ENCODE measurements at places on chromosomes 12 and 14.

DNA sequence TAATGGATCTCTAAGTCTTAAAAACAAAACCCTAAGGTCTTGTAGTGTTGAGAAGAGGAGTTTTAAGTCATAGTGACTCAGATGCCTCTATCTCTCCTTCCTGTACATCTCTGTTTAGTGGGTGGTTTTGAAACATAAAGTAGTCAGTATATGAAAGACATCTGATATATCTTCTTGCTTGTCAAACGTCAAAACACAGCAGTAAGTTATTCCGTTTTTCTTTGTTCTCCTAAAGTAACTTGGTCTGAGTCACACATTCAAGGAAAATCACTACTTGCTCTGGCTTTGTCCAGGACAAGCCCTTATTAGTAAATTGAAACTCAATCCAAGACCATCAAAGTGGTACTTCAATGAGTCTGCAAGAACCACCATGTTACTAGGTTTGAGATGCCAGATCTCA lies 1172.5 kb downstream of the BCL11B start:
- no peak for DNase-seq

- no peak for DNase-seq
Observed at GRCh38 chr12:109888179-109889020, 8.1 kb upstream of the GLTP start.

DNA sequence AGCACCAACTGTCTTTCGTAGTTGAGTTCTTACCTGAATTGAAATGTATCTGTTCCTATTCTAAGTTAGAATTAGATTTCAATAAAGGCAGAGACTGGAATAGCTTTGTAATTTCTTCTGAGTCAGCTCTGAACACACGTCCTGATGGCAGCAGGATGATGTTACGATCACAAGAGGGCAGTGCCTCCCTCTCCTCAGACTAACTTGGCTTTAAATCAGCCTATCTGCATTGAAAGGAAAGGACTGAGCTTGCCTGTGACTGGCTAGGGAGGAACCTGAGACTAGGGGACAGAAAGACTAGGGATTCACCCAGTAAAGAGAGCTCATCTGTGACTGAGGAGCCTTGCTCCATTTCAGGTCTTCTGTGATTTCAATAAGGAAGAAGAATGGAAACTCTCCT lies 323.7 kb upstream of the OR4E1 start:
- no peak for DNase-seq

DNA sequence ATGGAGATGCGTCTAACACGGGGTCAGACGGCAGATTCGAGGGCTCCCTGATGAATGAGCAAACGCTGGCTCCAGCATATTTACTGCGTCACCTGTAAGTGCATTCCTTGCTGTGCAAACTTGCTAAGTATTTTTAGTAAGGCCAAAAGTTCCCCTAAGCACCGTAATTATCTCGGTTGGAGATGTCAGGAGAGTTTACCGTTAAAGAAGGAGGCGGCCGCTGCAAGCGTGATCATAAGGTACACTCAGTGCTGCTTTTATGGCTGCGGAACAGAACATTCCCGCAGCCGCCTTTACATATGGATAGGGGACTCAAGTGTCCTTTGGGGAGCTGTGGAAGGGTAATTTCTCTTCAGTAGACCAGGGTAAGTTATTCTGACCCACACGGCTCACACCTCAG lies 175.6 kb downstream of the GLT1D1 start:
- peak; percentile 51 for DNase-seq

GRCh38 chr14:81938341-81938740 lies 404.7 kb upstream of the SEL1L start:
- no peak for DNase-seq

- DNase-seq = no peak
Observed at GRCh38 chr12:71892059-71892458, 46.6 kb upstream of the TPH2 start.

- DNase-seq = peak; percentile 33
Observed at GRCh38 chr12:4273652-4274395, at the start of gene CCND2. TSS of gene CCND2 (plus strand) at chr12:4273762. CDS start at chr12:4274041, 279 bp downstream.

- DNase-seq = no peak
Observed at GRCh38 chr12:47889040-47889439, 15.8 kb downstream of the VDR start.

- DNase-seq = no peak
Observed at GRCh38 chr14:101843665-101844064, 82.2 kb downstream of the PPP2R5C start.

DNA sequence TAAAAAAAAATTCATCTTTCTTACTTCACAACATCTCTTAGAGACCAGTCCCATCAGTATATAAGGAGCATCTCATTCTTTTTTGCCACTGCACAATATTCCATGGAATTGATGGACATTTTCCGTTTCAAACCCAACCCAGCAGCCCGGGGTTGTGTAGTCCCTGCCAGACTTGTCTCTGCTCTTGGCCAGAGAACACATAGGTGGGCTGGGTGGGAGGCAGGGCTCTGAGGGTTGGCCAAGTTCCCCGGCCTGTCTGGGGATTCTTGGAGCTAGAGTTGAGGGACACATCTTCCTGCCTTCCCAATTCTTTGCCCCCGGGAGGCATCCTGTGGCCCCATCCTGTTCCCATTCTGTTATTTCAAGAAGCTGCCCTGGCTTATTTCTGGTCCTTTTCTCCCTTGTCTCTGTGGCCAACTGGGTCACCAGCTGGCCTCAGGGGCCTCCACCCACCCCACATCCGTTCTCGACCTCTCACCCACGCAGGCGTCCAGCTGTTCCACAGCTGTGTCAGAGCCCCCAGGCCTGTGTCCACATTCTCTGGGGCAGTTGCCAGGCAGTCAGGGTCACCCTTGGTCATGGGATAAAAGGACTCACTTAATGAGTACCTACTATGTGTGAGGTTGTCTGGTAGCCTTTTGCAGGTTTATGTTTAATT lies 52.0 kb upstream of the CCDC63 start:
- DNase-seq = no peak

- DNase-seq = no peak
Observed at GRCh38 chr14:41597647-41598046, 9.0 kb upstream of the LRFN5 start.

DNA sequence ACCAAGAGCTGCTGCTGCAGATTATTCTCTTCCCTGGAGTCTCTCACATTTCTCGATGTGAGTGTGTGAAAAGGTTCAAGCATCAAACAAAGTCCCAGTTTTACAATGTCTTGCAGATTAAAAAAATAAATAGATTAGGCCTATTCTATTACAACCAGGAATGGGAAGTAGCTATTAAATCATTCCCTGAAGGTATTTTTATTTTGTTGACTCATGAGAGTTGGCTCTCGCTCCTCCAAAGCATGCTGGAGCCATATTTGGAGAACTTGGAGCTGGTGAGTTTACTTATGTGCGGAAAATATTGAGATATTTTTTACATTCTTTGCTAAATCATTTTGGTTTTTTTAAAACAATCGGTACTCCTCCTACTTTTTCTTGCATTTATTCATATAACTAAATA lies 572.3 kb downstream of the ETNK1 start:
- DNase-seq = no peak

GRCh38 chr14:96214793-96215192 lies 10.2 kb downstream of the BDKRB2 start:
- DNase-seq = no peak

- no peak for DNase-seq
Observed at GRCh38 chr12:44260581-44260980, 424.7 kb downstream of the TMEM117 start.

- no peak for DNase-seq
Observed at GRCh38 chr14:36820901-36821300, 159.2 kb downstream of the PAX9 start.

- DNase-seq = no peak
Observed at GRCh38 chr12:106903241-106903945, 52.3 kb upstream of the TMEM263 start.

DNA sequence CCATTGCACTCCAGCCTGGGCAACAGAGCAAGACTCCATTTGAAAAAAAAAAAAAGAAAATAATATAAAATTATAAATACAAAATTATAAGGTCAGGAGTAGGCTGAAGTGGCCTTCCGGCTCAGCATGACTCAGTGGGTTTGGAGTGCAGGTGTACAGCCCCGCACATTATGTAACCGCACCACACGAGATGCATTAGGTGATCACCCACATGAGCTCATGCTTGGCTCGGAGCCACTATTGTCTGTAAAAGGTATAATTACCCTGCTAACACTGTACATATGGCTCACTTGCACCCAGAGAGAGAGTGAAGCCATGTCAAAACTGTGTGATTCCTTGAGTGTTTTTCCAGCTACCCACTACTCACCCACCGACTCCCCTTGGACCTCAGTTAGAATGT lies 557.0 kb downstream of the SLC6A15 start:
- DNase-seq = peak; percentile 12

GRCh38 chr12:58745348-58746125 lies 174.8 kb downstream of the LRIG3 start:
- no peak for DNase-seq

DNA sequence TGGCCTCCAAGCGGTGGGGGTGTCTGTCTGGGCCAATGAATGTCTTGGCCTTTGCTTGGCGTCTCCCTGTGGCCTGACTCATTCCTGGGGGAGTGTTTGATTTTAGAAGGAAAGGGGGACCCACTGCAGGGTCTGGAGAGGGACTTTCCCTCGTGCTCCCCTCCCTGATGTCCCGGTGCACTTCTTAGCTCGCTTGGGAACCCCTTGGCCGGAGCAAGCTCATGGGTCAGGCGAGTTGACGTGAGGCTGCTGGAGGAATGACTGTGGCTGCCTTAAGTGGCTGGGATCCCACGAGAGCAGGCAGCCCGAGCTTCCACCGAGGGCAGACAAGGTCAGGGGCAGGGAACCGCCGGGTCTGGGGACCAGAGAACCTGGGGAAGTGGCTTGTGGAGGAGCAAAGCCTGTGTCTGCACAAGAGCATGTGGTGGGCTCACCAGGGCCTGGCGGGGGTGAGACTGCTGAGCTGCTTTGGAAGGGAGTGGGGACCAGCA lies 218.4 kb upstream of the C14orf180 start:
- no peak for DNase-seq

- no peak for DNase-seq
Observed at GRCh38 chr14:102086709-102086971, 204 bp downstream of the HSP90AA1 start.

- no peak for DNase-seq
Observed at GRCh38 chr12:57161491-57161890, 14.1 kb upstream of the LRP1-AS start.

- DNase-seq = no peak
Observed at GRCh38 chr14:57747036-57747435, 118.9 kb downstream of the SLC35F4 start.

DNA sequence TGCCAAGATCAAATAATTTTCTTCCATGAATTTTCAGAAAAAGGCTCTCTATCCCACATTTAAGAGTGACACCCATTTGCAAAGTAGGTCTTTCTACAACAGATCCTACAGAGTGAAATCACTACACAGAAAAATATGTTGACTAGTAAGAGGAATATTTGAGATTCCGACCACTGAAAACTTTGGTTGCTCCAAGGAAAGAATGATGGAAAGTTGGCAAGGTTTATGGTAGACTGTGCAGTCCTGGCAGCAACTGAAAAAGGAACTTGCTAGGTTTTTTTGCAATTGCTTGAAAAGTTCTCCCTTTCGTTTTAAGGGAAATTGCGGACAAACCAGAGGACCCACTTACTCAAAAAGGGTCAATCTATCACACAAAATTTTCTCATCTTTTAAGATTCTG lies 83.1 kb upstream of the TSPAN8 start:
- DNase-seq = no peak

GRCh38 chr14:97380539-97380941 lies 583.4 kb downstream of the VRK1 start:
- DNase-seq = no peak

DNA sequence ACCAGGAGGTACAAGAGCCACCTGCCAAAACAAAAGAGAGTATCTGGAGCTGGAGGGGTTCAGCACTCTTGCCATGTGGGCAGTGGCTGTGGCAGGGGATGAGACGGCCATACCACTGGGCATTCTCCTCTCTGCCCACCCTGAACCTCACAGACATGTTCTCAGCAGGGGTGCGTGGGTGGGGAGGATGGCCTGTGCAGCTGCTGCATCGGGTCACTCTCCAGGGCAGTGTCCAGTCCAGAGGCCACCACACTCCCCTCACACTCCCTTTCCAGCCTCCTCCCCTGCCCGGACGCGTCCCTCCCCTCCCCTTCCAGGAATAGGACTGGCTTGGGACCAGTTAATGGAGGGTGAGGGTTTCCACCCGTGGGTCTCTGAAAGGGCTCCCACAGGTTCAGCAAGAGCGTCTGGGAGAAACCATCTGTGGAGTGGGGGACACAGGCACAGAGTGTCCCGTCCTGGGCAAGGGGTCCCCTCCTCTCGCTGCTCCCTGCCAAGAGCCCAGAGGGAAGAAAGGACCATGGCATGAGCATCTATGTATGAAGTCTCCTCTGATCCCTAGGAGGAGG lies 501 bp downstream of the C1R start:
- DNase-seq = no peak

DNA sequence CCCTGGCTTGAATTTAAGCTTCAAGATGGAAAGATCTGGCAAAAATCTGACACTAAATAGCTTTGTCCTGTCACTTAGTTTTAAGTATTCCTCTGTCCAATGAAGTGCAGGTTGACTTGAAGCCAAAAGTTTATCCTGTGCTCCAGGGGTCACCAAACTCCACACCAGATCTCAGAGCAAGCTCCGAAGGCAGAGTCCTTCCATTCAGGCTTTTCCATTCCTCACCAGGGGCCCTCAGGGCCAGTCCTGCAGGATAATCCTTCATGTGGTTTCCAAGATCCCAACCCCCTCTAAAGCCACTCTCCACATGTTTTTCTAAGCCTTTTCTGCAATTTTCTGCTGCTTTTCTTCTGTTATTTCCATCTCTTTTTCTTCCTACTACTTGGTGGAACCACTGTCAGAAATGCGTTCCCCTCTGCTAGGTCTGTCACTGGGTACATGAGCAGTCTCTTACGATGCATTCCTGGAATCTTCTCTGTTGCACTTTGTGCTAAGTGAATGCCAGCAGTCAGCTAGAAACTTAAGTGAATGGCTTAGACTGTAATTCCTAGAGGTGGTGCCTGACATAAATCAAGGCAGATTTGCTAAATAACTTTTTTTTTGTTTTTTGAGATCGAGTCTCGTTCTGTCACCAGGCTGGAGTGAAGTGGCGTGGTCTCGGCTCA lies 251.4 kb downstream of the MSRB3 start:
- no peak for DNase-seq

DNA sequence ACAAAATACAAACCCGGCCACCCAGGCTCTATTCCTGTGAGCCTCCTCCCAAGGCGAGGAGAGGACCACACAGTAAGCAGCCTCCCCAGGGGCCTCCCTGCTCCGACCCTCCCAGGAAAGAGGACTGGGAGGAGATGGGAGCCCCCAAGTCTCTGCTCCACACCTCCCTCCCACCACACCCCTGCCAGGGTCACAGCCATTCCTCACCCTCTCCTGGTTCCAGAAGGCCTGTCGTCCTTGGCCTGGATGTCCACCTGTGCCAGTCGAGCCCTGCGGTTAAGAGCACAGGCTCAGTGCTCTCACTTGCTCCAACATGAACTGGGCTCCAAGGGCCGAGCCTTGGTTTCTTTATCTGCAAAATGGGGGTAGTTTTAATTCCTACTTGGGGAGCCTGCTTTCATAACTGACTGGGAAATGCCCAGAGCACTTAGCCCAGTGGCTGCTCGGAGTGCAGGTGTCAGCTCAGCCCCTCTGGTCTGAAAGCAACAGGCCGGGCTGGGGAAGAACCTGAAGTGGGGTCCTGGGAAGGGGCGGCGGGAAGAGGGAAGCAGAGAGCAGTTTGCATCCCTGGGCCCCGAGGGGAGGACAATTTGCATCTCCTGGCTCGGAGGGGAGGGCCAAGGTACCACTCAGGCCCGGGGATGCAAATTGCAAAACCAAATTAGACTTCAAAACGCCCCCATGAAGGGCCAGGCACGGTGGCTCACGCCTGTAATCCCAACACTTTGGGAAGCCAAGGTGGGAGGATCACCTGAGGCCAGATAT lies 23.6 kb downstream of the TCHP start:
- DNase-seq = no peak
